ENCODE measurements at places on chromosomes 1 and 21.
A peak's percentile ranks its signal among the peaks of the same experiment; 100 is the strongest.

GRCh38 chr1:25879675-25880074 lies 4.2 kb upstream of the PAQR7 start:
- DNase-seq: peak; percentile 61

DNA sequence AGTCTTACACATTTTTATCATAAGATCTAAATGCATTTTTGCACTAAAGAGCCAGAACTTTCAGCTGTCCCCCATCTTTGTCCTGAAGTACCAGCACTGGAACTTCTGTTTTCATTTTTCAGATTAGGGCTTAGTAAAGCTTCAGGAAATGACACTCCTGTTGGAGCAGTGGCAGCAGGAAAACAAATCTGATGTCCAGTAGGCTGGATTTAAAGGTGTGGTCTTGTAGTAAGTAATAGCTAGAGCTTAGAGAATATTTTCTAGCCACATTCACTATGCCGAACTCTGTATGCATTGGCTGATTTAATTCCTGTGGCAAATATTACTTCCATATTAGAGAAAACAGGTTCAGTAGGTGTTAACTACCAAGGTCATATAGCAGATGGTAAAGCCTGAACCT lies 103.6 kb downstream of the PTBP2 start:
- DNase-seq: no peak

DNA sequence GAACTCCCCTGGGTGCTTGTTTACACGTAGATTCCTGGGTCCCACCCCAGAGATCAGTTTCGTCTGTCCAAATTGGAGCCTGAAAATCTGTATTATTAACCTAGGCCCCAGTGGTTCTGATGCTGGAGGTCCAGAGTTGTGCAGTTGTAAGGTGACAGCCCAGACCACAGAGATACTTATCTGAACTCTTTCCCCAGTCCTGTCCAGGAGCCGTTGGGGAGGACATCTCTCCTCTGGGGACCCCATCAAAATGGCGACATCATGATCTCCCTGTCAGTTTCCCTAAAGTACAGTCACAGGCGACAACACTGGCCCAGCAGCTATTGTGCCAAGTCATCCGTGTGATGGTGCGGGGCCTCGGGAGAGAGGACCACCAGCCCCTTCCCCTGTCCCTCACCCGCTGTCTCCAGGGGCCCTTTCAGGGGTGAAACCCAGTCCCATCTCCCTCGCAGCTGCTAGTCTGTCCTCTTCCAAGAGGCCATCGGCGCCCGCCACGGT lies 749 bp upstream of the EFHD2 start:
- DNase-seq: no peak

DNA sequence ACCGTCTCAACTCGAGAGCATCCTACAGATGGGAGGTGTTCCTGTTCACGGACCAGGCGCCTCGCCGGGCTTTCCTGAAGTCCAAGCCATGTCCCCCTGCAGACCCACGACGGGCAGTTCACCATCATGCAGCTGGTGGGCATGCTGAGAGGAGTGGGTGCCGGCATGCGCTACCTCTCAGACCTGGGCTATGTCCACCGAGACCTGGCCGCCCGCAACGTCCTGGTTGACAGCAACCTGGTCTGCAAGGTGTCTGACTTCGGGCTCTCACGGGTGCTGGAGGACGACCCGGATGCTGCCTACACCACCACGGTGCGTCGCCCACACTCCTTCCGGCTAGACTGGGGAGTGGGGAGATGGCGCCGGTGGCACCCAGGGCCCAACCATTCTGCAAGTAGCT lies 35.4 kb downstream of the EPHA8 start:
- DNase-seq: no peak

DNA sequence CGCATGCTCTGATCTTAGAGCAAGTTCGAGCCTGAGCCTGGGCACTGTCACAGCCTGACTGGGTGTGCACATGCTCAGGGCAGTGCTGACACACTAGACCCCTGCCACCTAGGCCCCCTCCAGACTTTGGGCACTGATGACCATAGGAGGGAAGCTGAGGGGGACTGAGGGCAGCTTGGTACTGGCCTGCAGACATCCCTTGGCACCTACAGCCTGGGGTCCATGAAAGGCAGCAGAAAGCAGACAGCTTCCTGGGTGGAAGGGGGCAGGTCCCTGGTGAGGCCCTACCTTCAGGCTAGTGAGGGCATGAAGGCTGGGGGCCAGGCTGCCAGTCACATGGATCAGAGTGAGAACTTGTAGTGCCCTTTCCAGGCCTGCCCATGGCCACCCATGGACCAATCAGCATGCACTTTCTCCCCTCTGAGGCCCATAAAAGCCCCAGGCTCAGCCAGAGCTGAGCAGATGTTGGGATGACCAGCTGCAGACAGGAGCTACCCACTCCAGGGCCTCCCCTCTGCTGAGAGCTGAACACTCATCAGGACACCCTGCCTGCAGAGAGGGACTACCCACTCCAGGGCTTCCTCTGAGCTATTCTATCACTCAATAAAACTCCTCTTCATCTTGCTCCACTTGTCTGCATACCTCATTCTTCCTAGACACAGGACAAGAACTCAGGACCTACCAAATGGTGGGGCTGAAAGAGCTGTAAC lies 680.8 kb downstream of the MATN1 start:
- no peak for DNase-seq

GRCh38 chr1:234709473-234710228 lies 99.7 kb upstream of the IRF2BP2 start:
- DNase-seq: no peak

- no peak for DNase-seq
Measured at GRCh38 chr1:201632364-201632952, 93.5 kb downstream of the NAV1 start.

DNA sequence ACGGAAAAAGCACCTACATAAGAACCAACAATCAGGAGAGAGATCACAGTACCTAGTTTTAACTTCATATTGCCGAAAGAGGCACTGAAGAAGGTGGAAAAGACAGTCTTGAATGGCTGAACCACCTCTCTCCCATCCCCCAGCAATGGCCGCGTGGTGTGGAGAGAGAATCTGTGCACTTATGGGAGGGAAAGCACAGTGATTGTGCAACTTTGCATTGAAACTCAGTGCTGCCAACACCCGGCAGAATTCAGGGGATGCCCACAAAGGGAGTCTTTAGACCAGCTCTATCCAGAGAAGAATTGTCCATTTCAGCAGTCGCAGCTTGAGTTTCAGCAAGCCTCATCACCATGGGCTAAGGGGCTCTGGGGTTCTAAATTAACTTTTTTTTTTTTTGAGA lies 186.3 kb upstream of the USP25 start:
- no peak for DNase-seq

- no peak for DNase-seq
Measured at GRCh38 chr1:164562511-164562910, 3.5 kb downstream of the PBX1 start.

DNA sequence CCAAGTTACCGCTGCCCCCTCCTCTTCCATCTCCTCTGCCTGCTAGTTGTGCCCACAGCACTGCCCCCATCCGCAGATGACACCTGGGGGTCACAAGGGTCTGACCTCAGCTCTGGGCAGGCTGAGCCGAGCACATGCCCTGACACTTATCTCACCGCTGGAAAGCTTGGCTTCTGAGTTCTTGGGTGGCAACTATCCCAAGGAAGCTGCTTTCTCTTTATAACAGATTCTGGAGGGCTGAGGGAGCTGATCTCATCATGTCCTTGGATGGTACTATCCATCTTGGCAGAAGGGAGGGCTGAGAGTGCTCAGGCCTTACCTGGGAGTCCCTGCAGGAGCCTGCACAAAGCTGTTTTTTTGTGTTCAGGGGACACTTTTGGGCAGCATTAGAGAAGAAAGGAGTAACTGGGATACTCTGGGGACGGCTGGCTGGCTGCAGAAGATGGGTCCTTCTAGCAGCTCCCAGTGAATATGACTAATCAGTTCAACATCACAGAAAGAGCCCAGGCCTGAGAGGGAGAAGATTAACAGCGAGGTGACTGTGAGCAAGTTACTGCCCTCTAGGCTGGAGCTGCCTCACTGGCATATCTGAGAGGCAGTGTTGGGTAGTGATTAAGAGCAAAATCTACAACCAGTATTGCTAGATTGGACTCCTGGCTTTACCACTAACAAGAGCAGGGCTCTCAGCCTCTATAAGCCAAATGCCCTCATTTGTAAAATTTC lies 71.6 kb downstream of the PLXNA2 start:
- no peak for DNase-seq

DNA sequence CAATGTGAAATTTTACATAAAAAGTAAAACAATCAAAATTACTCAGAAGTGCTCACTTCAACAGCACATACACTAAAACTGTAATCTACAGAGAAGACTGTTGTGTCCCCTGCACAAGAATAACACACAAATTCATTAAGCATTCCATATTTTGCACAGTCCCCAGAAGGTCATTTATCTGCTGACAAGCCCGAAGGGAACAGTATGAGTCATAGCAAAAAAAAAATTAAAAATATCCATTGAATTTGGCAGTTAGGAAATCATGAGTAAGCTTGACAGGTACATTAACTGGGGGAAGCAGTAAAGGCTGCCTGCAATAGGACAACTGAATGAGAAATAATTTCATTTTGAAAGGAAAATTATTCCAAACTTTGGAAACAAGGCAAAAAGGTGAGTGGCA lies 3.3 kb upstream of the CACYBP start:
- DNase-seq: peak; percentile 51

DNA sequence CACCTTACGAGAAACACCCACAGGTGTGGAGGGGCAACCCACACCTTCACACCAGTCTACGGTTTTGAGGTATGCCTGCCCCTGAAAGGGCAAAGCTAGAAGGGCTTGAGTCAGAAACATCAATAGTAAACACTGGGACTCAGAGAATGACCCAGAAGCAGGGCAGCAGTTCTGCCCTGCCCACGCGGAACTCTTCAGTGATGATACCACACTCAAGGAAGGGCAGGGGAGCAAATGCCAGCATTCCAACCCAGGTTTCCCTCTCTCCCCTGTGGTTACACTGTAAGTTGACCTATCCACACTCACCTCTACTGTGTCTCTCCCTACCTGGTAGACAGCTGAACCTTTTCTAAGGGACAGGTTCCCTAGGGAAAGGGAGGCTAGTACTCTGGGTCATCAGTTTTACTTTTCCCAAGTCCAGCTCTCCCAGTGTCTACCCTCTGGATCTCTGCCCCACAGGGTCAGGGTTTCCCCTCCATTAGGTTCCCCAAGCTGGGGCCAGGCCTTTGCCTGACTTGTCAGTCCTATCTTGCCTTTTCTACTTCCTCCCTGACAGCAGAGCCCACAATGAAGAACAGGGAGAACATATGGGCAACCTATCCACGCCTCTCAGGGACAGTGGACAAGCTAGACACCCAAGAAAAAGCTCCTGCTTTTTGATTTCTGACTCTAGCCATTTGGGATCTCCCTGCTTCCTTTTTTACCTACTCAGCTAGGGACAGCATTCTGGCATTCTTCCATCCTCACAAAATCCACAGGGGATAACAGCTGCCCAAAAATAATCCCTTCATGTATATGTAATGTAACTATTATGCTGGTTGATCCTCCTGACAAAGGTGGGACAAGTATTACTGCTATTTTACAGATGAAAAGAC lies 3.0 kb downstream of the F11R start:
- DNase-seq: no peak

DNA sequence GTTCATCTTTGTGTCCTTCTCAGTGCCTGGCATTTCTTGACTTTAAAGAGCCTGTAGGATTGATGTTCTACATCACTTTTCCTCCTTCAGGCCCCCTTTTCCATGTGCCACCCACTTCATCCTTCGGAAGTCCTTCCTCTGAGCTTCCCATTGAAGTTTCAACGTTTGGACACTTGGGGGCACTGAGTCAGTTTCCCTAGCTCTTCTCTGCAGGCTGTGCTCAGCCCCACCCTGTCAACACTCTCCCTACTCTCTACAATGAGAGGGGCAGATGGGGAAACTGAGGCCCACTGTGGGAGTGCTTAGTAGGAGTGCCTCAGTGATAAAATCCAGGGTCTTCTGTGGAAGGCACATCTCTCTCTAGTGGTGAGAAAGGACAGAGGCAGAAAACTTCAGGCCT lies 11.9 kb downstream of the KCNJ10 start:
- peak; percentile 8 for DNase-seq

DNA sequence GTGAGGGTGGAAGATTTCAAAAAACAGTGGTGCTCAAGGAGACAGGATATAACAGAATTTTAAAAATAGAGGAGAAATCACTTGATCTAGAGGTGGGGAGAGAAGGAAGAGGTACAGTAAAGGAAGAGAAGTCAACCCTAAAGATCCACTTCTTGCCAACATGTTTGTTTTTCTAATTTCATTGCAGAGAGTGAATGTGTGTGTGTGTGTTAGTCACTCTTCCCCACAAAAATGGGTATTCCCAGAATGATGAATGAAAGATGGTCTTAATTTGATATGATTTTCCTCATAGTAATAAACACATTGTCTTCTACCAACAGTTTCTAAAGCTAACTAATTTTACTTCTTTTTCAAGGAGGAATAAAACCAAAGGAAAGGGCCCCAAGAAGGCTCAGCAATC lies 74.2 kb upstream of the NGF start:
- DNase-seq: no peak

- DNase-seq: no peak
Measured at GRCh38 chr21:41316200-41317062, at the start of gene FAM3B. FAM3B (plus strand) TSS chr21:41316801; CDS start chr21:41316880, 79 bp downstream.

GRCh38 chr1:74963120-74963519 lies 171.1 kb upstream of the LHX8 start:
- DNase-seq: no peak

GRCh38 chr1:161905269-161905884 lies 118.3 kb downstream of the OLFML2B start:
- peak; percentile 49 for DNase-seq

DNA sequence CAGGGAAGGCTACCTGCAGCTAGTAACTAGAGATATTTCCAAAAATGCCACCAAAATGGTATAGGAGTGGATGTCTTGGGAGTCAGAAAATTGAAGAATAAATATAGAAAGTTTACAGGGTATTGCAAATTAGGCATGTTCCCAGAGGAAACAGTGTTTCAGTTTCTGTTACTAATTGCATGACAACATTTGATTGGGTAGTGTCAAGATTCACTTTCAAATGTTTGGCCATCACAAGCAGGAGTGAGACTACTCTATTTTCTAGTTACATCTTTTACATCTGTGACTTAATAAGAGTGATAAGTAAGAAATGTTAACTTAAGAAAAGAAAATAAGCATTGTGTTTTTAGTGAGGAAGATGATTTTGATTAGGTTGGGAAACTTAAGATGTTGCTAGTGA lies 30.2 kb downstream of the AMY1C start:
- DNase-seq: no peak

DNA sequence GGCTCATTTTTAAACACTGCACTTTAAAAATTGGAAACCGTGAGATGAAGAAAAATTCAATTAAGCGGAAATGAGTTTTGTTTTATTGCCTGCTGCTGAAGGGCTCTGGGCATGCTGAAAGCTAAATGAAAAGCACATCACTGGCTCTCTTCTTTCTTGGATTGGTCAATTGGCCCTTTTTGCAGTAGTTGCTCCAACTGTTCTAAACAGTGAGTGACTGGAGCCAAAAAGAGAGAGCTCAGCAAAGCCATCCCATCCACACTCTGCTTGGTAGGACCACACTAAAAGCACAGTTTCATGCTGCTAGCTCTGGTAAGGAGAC lies 48.1 kb downstream of the LHX4 start:
- no peak for DNase-seq

DNA sequence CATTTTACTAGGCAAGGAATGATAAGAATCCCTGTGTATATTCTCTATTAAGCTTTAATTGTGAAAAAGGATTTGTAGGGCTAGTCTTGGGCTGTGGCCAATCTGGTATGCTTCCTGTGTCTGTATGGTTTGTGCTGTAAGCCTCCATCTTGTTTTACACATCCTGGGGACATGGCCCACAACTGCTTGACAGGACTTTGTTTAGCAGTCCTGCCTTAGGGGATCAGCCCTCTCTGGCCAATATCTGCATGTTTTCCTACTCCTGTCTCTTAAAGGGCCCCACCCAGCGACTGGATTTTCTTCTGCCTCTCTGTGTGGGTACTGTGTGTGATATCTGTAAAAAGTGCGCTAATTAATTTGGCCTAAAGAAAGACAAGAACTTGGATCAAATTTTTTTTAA lies 813.2 kb downstream of the PLA2G4A start:
- no peak for DNase-seq
